ENCODE measurements at places on chromosomes 11 and 22.

- DNase-seq: no peak
Observed at GRCh38 chr11:64711956-64712362, 11.0 kb downstream of the NRXN2 start.

- DNase-seq: no peak
Observed at GRCh38 chr22:37139762-37140161, 10.0 kb downstream of the IL2RB start.

DNA sequence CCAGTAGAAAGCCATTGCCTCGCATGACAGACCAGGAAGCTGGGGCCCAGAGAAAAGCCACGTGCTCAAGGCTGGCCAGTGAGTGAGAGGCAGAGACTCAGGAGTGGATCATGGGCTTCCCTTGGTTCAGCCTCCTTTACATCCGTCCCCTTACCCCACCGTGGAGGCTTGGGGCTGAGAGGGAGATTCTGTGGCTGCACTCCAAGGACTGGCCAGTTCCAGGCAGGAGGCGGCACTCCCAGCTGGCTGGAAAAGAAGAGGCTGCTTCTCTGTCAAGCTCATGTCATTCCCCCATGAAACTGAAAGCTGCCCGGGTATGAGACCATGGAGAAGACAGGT is 6.6 kb upstream of the ASCL2 start:
- peak; percentile 29 for DNase-seq

- DNase-seq: peak; percentile 43
Observed at GRCh38 chr11:10809373-10810160, 841 bp upstream of the EIF4G2 start.

- DNase-seq: no peak
Observed at GRCh38 chr11:118476676-118477075, 40.4 kb downstream of the KMT2A start.

DNA sequence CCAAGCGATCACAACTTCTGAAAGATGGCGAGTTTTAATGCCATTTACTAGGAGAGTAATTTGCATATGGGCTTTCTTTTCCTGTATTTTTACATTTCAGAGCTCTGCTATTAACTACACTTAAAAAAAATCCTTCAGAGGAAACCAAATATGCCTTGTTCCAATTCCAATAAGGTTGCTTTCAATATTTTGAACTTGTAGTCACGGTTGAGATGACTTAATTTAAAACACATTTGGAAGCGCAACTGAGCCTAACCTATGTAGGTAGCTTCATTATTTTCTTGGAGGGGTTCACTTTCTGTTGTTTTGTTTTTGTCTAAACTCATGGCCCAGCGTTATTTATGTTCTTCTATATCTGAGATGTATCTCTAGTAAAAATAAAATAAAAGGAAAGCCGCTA is 93.4 kb downstream of the BLID start:
- DNase-seq: no peak

DNA sequence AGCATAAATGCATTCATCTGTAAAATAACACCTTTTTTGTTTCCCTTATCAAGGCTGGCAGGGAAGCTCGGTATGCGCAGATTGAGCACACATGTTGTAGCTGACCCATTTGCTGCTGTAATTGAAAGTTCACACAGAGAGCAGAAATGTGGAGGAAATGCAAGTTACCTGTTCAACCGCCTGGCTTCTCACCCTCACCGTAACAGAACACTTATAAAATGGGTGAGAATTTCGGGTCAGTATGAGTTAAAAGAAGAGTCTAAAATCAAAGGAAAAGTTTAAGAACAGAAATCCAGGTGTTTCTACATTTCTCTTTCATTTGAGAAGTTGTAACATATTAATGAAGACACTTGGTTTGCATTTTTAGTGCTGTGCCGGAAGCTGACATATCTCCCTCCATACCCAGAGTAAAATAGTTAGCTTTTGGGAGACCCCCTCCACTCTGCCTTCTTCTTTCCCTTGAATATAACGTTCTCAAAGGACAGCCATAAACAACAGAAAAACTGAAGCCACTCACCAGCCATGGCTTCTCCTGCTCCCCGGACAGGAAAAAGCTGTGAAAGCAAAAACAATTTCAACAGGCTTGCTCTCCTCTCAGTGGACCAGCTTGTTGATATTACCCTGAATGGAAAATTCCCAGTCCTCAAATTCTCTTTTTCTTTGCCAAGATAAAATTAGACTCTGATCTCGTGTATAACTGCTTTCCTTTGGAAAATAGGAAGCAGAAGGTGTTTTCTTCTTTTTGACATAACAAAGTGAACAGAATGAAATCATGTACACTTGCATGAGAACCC is at the start of gene CASP12:
Gene CASP12 (minus strand): TSS at position 570 of the 794 bp plus-strand sequence.
- DNase-seq: no peak

- DNase-seq: no peak
Observed at GRCh38 chr22:30531651-30532608, 14.6 kb downstream of the SEC14L6 start.

- peak; percentile 45 for DNase-seq
Observed at GRCh38 chr11:111846063-111846462, 25.3 kb downstream of the ALG9 start.

- peak; percentile 63 for DNase-seq
Observed at GRCh38 chr11:13287036-13287435, 9.4 kb downstream of the BMAL1 start.

GRCh38 chr11:76704171-76704948 is 33.8 kb upstream of the LRRC32 start:
- DNase-seq: no peak

GRCh38 chr11:14364322-14364721 is 5.3 kb upstream of the RRAS2 start:
- no peak for DNase-seq

DNA sequence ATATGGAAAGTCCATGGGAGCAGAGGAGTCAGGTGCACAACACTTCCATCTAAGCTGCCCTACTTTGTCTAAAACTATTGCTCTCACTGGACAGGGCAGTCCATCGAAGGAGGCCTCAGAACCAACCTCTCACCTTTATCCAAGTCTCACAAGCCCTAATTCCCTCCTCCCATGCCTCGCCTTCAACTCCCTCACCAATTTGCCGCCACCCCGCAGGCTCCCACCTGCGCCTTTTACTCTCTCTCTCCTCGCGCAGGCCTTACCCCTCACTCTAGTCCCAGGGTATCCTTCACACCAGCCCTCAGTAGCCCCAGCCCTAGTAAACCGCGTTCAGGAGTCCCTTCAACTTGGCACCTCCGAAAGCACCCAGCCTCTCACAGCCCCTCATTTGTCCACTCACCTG is 451 bp downstream of the FHIP1B start:
- no peak for DNase-seq

DNA sequence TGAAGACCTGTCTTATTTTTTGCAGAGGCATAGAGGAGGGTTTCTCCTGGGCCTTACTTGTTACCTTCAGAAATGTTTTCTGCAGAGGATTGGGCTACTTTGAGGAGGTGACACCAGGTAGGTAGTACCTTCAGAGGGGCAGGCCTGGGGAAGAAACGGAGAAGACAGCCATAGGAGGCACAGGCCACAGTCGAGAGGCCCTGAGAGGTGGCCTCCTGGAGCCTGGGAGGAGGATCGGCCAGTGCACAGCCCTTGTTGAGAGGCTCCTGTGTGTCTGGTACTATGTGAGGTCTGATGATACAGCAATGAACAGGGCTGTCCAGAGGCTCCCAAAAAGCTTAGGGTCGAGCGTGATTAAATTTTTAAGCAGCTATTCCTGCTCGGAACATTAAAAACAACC is 11.5 kb downstream of the GTPBP1 start:
- DNase-seq: no peak

DNA sequence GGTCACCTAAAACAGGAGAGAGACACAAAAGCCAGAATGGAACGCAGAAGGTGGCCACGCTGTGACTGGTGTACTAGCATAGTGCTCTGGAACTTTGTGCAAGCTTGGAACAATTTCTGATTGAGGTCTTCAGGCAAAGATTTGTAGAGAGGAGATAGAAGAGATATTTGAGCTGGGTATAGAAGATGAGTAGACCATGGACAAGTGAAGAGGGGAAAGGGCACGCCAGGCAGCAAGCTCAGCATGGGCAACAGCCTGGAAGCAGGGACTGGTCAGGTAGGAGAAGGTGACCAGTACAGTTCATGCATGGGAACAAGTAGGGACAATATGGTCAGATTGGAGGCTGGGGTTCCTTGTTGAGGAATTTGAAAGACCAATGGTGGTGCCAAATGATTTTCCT is 24.4 kb downstream of the MYO18B start:
- DNase-seq: no peak

DNA sequence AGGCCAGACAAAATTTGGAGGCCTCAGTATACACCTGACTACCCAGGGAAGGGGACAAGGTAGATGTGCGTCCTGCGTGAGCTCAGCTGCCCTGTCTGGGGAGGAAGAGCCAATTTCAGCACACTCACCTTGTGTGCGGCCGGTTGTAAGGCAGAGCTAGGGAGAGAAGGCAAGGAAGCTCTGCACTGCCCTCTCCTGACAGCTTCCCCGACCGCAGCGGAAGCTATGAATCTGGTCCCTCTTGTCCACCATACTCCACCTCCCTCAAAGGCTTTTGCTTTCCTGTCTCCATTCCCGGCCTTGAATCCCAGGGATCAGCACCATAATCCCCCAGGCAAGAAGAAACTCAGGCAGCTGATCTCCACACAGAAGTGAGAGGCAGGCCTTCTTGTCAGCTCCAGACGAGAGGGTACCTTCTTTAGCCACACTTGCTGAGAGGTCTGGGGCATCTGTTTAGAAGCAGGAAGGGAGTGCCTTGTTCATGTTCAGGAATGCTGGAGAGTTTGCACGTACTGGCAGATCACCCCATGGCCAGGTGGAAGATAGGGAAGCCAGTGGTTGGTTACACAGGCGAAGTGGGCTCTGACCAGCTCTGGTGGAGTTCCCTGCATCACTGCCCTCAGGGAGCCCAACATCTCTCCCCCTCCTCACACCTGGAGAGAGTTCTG is 62.5 kb downstream of the FEZ1 start:
- DNase-seq: peak; percentile 15

DNA sequence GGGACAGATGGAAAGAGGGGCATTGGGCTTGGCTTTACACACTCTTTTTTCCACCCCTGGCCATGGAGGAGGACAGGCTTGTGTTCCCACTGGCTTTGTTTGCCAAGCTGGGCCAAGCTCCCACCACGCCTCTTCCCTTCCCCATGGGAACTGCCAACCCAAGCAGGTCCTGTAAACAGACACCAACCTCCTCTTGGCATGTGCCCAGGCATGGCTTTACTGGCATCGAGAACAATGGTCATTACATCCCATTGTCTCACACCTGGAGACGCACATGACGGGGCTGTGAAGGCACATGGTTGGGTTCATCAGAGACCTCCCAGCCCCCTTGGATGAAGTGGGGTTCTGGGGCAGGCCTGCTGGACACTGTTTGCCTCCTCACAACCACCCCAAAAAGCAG is 11.7 kb downstream of the SEC14L3 start:
- no peak for DNase-seq

GRCh38 chr22:25366876-25367466 is 147.5 kb downstream of the CRYBB2 start:
- DNase-seq: no peak

DNA sequence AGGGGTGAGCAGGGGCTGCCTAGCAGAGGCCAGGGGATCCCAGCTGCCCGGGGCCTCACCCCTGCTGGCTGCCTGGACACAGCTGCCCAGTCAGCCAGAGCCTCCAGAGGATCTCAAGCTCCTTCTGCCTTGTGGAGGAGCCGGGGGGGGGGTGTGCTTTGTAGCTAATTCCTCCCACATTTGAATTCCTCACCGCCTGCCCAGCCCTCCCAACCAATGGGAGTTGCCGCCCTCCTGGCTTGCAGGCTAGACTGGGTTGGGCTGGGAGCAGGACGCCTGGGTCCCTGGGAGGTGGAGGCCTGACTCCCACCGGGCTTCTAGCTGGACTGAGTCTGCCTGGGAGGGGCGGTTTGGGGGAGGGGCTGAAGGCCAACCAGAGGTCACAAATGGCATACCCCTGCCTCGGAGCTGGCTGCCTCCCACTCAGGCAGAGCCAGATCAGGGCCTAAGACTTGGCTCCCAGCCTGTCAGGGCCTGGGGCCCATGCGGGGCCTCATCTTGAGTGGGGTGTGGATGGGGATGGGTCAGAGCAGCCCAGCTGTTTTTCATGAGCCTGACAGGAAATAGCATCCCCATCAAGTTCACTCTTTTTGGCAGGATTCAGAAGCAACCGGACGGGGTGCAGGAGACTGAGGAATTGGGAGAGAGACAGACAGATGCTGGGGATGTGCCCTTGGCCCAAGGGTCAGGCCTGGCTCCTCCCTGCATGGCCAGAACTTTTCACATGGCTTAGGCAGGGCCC is 29.2 kb upstream of the PDE2A start:
- no peak for DNase-seq

- DNase-seq: peak; percentile 35
Observed at GRCh38 chr11:76664578-76665061, 5.9 kb downstream of the LRRC32 start.

DNA sequence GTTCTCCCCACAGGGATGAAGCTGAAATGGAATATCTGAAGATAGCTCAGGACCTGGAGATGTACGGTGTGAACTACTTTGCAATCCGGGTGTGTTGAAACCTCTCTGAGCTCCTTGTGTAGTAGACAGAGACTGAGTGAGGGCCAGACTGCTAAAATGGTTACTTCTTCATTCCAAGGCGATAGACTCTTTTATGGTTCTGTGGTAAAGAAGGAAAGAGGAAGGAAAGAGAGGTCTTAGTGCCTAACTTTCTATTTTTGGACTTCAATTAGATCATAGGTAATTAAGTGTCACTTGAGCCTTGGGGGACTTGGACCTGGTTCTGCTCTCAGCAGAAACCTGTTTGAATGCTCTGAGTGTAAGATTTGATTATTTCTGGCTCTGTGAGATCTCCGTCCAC is 54.7 kb downstream of the NF2 start:
- peak; percentile 70 for DNase-seq

DNA sequence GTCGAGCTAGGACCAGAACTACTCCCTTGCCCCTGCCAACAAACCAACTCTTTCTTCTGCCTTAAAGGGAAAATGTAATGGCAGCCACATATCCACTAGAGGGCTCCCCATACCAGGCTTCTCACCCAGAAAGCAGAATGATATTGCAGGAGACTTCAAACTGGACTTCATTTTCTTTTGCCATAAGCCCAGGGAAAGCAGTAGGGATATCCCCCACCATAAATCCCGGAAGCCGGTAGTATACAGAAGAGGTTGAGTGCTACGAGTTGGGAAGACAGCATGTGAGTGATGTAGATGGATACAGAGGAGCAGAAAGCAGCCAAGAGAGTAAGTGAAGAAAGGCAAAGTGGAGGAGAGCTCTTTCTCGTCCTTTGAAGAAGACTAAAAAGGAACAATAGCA is 12.1 kb downstream of the PLAAT5 start:
- DNase-seq: peak; percentile 73

GRCh38 chr11:130979386-130979972 is 63.2 kb upstream of the SNX19 start:
- no peak for DNase-seq

DNA sequence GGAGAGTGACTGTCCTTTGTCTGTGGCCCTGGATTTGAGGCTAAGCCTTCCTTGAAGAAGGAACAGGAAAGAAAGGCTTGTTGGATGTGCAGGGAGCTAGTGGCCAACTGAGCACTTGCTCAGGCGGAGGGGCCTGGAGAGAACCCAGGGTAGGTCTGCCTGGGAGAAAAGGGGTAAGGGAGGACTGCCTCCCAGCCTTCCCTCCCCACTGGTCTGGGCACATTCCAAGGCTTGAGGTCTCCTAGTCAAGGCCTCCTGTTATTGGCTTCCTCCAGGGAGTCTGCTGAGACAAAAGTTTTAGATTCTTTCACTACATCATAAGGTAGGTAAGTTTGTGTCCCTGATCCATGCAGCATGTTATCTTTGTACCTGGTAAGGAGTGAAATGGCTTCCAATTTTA is 15.2 kb downstream of the KCNQ1OT1 start:
- DNase-seq: no peak

- DNase-seq: no peak
Observed at GRCh38 chr22:48083502-48083901, 1321.1 kb downstream of the TBC1D22A start.

Measured in suppressor macrophage treated with lipopolysaccharide for 4 hours (primary cell).